ENCODE measurements at places on chromosomes 13 and 19.

- no peak for DNase-seq
These were observed 22.6 kb downstream of the CHST8 start for GRCh38 chr19:33644284-33644836.

GRCh38 chr19:39828015-39828653 lies 5.8 kb downstream of the DYRK1B start:
- no peak for DNase-seq

GRCh38 chr13:25218019-25218418 lies 45.9 kb upstream of the AMER2 start:
- DNase-seq = no peak

DNA sequence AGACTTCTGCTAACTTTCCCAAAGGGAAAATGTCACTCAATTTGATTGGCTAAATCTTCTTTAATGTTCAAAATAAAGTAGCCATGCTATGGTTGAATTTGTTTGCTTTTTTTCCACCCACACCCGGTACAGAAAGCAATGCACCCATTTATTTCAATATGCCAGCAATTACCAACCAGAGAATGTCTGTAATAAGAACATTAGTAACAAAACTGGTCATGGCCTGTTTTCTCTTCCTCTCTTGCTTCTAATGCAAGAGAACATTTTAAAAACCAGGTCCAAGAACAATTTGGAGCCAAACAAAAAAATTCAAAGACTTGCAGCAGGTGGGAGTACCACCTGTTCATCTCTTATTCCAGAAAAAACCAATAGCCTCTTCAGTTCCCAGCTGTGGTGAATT lies 1108.8 kb upstream of the PCDH20 start:
- DNase-seq = no peak

GRCh38 chr13:46893798-46894560 lies 2.9 kb downstream of the HTR2A start:
- no peak for DNase-seq

- no peak for DNase-seq
These were observed 4.0 kb upstream of the PRAM1 start for GRCh38 chr19:8506402-8506957.

GRCh38 chr13:31860002-31860401 lies 120.7 kb downstream of the RXFP2 start:
- no peak for DNase-seq

DNA sequence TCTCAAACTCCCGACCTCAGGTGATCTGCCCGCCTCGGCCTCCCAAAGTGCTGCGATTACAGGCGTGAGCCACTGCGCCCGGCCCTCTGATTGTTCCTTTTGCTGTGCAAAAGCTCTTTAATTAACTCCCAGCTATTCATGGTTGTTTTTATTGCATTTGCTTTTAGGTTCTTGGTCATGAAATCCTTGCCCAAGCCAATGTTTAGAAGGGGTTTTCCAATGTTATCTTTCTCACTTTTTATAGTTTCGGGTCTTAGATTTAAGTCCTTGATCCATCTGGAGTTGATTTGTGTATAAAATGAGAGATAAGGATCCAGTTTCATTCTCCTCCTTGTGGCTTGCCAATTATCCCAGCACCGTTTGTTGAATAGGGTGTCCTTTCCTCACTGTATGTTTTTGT lies 19.2 kb upstream of the GRTP1 start:
- no peak for DNase-seq

Measured in NT2/D1 (cell line).